Progenitor cell of endocrine pancreas (in vitro differentiated cells): ENCODE measurements at places on chromosomes 5 and 9. TPM values are rescaled to one million over a fixed set of nuclear protein-coding genes. Genes with fewer than 3 reads are reported as not detected.

DNA sequence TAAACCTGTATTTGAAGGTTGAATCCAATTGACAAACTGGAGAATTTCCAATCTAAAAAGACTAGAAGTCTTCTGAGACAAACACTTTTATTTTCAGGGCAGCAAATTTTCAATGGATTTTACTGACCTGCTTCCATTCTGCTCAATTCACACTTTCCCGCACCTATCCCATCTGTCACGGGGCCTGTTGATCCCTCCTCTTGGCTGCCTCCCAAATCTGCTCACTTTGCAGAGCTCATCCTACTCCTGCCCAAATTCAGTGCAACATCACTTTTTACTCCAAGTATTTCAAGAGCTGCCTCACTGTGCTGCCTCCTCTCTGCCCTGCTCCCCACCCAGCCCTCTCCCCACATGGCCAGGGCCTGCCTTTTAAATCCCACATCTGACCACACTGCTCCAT, 35.1 kb downstream of the GOLM1 start:
- H3K4me3 ChIP-seq = no peak overlapping the region
- no peaks in the 10 kb centered on the region for H3K27me3 ChIP-seq
- DNase-seq = no peak

The SPATA31A3 gene
- not detected in 2 replicates for total RNA-seq

The GAS1 gene
- 4.0 and 5.6 TPM in 2 replicates for total RNA-seq

DNA sequence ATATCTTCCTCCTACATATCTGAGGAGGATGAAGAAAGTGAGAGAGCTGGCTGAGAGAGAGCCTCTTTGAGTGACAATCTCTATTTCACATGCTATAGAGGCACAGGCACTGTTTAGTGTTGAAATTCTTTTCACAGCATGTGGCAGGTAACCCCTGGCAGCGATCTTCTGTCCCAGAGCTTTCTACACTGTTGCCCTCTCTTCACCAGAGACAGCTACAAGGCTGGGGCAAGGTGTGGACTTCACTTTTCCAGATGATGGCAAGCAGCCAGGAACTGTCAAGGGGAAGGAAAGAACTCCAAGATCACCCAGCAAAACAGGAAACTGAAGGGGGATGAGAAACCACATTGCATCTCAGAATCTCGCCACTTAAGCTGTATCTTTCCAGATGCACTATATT, 205.2 kb downstream of the CAAP1 start:
- no peak overlapping the region for H3K27ac ChIP-seq
- peaks cover 14% of the 10 kb centered on the region for H3K4me1 ChIP-seq
- no peak for DNase-seq
- H3K4me3 ChIP-seq = no peak overlapping the region
- H3K36me3 ChIP-seq = no peaks in the 10 kb centered on the region

The LCN10 gene
- total RNA-seq = 0.42 TPM in 1 of 2 replicates, not detected in the other

The PLEKHG4B gene
- total RNA-seq = 56.8 and 59.5 TPM in 2 replicates

DNA sequence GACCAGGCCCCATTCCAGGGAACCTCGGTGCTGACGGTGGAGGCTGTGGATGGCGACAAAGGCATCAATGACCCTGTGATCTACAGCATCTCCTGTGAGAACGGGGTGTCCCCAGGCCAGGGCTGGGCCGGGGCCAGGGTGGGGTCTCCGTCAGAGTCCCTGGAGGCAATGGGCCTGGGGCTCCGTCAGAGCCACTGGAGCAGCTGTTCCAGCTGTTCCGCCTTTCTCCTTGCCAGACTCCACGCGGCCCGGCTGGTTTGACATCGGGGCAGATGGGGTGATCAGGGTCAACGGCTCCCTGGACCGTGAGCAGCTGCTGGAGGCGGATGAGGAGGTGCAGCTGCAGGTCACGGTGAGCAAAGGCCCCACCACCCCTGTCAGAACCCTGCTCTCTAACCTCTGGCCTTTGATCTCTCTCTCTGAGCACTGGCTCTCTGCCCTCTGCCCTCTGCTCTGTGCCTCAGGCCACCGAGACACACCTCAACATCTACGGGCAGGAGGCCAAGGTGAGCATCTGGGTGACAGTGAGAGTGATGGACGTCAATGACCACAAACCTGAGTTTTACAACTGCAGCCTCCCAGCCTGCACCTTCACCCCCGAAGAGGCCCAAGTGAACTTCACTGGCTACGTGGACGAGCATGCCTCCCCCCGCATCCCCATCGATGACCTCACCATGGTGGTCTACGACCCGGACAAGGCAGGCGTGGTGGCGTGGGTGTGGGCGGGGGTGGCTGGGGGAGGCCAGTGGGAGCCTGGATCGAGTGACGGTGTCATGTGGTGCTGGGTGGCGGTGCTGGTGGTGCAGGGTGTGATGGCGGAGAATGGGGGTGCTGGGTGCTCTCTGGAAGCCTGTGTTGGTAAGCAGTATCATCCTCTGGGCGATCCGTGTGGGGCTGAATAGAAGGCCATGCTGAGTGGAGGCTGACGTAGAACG, 26.6 kb downstream of the CDHR2 start:
- H3K4me1 ChIP-seq = peaks cover 1% of the 10 kb centered on the region
- H3K4me3 ChIP-seq = no peak overlapping the region
- peaks cover 17% of the 10 kb centered on the region for H3K27me3 ChIP-seq
